Frontal cortex (tissue), 4 donors: ENCODE measurements at places on chromosomes 1 and 21.

GRCh38 chr1:101174722-101175121, 62.1 kb upstream of the S1PR1 start:
- no peak for DNase-seq

DNA sequence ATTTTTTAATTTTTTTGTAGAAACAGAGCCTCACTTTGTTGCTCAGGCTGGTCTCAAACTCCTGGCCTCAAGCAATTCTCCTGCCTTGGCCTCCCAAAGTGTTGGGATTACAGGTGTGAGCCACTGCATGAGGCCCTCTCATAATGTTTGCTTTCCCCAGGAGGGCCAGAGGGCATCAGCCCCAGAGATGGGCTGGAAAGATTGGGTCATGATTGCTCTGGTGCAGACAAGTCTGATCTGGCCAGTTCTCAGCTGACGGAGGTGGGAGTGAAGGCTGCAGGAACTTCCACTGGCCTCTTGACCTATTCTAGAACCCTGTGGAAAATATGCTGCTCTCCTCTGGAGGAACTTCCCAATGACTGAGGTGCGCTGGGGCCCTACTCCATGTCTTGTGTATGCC, 43.4 kb upstream of the RD3 start:
- DNase-seq: no peak

DNA sequence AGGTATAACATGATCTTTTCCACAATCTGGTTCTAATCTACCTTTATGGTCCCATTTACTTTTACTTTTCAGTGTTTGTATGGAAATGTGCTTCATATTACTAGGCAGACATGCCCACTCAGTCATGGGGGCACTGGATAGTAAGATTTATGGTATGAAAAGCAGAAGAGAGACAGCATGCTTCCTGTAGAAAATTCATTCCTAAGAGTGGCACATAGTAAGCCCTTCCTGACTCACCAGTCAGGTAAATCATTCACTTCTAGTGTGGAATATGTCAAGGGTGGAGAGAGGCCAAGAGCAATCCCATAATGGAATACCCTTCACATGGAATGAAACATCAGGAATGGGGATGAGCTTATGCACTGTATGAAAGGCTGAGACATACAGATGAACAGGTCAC, 49.5 kb upstream of the BCL10 start:
- no peak for DNase-seq

DNA sequence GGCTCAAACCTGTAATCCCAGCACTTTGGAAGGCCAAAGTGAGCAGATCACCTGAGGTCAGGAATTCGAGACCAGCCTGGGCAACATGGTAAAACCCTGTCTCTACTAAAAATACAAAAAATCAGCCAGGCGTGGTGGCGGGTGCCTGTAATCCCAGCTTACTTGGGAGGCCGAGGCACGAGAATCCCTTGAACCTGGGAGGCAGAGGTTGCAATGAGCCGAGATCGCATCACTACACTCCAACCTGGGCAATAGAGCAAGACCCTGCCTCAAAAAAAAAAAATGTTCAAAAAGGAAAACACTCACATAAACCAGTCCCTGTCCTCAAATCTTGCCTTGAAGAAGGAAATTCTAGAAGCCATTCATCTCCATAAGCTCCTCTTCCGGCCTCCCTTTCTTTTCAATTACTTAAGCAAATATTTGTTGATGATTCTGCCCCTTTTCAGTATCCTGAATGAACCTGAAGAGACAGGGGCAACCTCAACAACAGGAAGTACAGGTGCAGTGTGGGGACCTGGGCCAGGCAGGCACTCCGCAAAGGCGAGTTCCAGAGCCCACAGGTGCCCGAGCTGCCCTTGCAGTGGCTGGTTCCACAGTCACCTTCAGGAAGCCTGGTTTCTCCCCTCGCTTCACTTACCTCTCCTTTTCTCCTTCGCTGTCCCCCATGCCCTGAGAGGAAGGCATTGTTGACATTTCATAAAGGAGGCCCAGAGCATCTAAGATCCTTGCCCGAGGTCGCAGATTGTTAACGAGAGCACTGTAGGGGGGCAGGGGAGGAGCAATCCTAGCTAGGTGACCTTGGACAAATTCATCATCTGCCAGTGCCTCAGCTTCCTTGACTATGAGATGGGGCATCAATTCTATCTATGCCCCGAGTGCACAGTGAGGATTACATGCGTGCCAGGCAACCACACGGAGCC, 8.9 kb upstream of the LEFTY1 start:
- DNase-seq: no peak
